ENCODE measurements at places on chromosomes 3 and 15. TPM values are rescaled to one million over a fixed set of nuclear protein-coding genes. Genes with fewer than 3 reads are reported as not detected.

CCDC54 gene
- not detected for total RNA-seq

HYAL1 gene
- total RNA-seq, result 1.1 TPM

PPM1M gene
- total RNA-seq, result 2.9 TPM

DAZL gene
- total RNA-seq, result not detected

SLC6A11 gene
- total RNA-seq, result 0.13 TPM

P2RY14 gene
- total RNA-seq, result not detected

DNAH12 gene
- total RNA-seq, result not detected

MYD88 gene
- 0.98 TPM for total RNA-seq

DNAH1 gene
- total RNA-seq, result 0.74 TPM

SST gene
- total RNA-seq, result not detected

GPR149 gene
- total RNA-seq, result not detected

STX19 gene
- not detected for total RNA-seq

IGSF11 gene
- total RNA-seq, result 66.5 TPM

POLQ gene
- 5.6 TPM for total RNA-seq

SLC24A5 gene
- 423 TPM for total RNA-seq

BFSP2 gene
- total RNA-seq, result 0.40 TPM

EBLN2 gene
- 2.1 TPM for total RNA-seq

TMC3 gene
- total RNA-seq, result not detected

PXYLP1 gene
- 3.0 TPM for total RNA-seq

CD200 gene
- 1.9 TPM for total RNA-seq

CSPG5 gene
- total RNA-seq, result 3.8 TPM

PARP15 gene
- total RNA-seq, result 0.37 TPM

CPNE9 gene
- 0.53 TPM for total RNA-seq

TGM4 gene
- total RNA-seq, result not detected

TLR9 gene
- not detected for total RNA-seq

SLC7A14 gene
- total RNA-seq, result not detected

SCAANT1 gene
- total RNA-seq, result not detected

CFAP91 gene
- total RNA-seq, result not detected

HRH1 gene
- not detected for total RNA-seq

CLASP2 gene
- total RNA-seq, result 91.8 TPM

PRKCD gene
- 3.3 TPM for total RNA-seq

CPEB1 gene
- 19.1 TPM for total RNA-seq

ATP10A gene
- 7.1 TPM for total RNA-seq

TYRO3 gene
- total RNA-seq, result 81.2 TPM

POTEB3 gene
- total RNA-seq, result not detected

SLC27A2 gene
- 0.34 TPM for total RNA-seq

TMF1 gene
- 14.8 TPM for total RNA-seq

XIRP1 gene
- total RNA-seq, result not detected

MNS1 gene
- 2.8 TPM for total RNA-seq

CASR gene
- not detected for total RNA-seq

TRPM1 gene
- total RNA-seq, result 105 TPM

CCRL2 gene
- not detected for total RNA-seq

SLC9A9 gene
- 0.45 TPM for total RNA-seq

LRRC34 gene
- total RNA-seq, result 4.9 TPM

ADAMTS9 gene
- 0.11 TPM for total RNA-seq

Measured in SK-MEL-5 (cell line).